ENCODE measurements at places on chromosomes 7 and 10.

GRCh38 chr10:118308664-118309063 lies 33.5 kb downstream of the FAM204A start:
- DNase-seq, result no peak

DNA sequence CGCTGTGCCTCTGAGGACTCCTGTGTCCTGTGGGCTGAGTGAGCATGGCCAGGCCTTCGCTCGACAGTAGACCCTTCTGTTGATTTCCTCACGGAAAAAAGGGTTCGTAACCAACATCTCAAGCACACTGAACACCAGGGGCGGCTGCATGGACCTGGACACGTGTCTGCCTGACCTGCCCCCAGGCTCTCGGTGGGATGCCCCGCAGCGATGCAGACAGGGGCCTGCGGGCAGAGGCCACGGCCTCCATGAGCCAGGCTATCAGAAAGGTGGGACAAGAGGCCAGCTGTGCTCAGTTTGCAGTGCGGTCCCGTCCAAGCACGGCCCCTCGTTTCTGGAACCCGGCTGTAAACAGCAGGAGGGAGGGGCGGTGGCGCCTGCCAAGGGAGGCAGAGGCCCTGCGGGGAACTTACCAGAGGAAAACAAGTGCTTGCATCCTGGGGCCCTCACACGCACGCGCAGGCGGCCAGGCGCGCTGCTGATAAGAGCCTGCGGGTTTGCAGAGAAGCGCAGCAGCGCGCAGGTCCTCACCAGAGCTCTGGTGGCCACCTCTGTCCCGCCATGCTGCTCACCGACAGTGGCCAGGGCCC lies 10.6 kb downstream of the GPR146 start:
- no peak for DNase-seq

GRCh38 chr10:13709931-13710650 lies 123.3 kb downstream of the PRPF18 start:
- no peak for DNase-seq

DNA sequence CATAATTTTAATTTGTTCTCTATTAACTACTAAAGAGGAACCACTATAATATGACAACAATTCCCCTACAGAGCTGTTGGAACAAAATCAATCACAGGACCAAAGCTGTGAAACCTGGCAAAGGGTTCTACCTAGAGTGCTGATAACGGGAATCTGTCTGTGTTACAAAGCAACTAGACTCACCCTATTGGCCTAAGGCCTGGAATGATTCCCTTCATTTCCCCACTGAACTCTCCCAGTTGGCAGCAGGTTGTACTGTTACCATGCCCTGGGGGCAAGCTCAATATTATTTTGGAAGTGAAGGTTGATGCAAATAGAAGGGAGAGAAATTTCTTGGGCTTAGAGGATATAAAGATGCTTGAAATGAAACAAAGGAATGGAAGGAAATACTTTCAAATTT lies 81.8 kb downstream of the SEMA3A start:
- DNase-seq, result no peak

GRCh38 chr10:122044713-122045112 lies 55.8 kb downstream of the TACC2 start:
- DNase-seq, result no peak

GRCh38 chr7:2860627-2861133 lies 16.6 kb upstream of the GNA12 start:
- DNase-seq, result no peak

- DNase-seq, result no peak
Measured at GRCh38 chr10:4763960-4764428, 62.0 kb upstream of the AKR1E2 start.
